ENCODE measurements at places on chromosomes 16 and 17.

- peak; percentile 2 for DNase-seq
These were observed 179.5 kb downstream of the NTN1 start for GRCh38 chr17:9200699-9201359.

DNA sequence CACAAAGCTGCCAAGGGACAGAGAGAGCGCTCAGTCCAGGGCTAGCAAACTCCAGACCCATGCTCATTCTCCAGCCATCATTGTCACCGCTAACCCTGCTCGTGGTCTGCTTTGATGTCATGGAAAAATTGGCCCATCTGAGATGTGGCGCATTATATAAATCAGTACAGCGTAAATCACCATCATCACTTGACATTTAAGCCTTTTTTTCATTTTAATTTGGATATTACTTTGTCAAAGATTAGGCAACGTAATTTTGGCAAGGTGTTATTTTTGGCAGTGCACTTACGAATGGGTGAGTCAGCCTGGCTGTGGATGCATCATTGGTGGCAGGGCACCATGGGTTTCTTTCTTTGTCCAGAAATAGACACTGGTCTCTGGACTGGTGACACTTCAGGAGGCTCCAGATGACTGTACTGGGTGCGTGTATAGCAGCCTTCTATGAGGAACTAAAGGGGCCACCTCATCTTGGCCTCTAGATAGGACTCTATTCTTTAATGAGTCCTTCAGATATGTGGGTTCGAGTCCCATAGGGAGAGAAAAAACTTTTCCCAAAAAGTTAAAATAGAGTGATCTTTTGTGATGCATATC is 166.3 kb downstream of the MSI2 start:
- DNase-seq, result no peak

- no peak for DNase-seq
These were observed 40.6 kb downstream of the ELAC2 start for GRCh38 chr17:12977008-12977751.

- no peak for DNase-seq
These were observed 5.0 kb downstream of the THOC6 start for GRCh38 chr16:3028716-3029319.

GRCh38 chr17:50380369-50381259 is 7.6 kb downstream of the EME1 start:
- no peak for DNase-seq

DNA sequence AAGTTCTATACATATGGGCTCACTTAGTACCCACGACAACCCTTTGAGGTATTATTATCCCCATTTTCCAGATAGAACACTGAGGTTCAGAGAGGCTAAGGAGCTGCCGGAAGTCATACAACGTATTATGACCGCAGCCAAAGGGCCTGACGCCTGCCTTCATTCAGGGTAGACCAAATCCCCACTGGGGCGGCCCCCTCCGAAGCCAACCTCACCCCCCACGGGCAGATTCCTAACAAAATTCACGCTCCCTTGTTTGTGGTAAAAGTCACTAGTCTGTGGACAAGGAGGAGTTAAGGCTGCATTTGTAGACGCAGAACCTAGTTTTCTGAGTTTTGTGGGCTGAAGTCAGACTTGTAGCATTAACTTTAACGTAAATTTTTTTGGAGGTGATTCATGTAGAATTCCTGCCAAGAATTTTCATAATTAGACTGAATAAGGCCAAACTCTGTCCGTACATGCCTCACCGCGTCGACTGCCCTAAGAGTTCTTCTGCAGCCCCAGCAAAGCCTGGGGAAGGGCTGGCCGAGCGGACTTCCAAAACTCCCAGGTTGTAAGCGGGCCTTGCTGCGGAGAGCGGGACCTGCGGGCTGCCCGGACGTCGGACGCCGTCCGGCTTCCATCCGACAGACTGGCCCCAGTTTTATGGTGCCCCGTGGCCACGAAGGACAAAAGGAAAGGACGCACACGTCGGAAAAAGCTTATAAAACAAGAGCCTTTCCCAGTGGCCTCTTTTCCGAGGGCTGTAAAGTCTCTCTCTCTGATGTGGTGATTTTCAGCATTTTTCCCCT is 75.7 kb downstream of the NXN start:
- no peak for DNase-seq

DNA sequence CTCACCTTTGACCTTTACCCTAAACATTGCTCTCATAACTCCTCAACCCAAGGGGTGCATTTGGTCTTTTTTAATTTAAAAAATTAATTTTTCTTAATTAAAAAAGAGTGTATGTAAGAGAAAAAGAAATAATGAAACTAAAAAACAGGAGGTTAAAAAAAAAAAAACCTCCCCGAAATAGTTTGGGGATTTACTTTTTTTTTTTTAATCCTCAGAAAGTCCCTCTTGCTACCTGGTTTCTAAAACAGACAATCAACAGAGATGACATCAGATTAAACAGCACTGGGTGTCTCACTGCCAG is 301.3 kb downstream of the SOX9 start:
- no peak for DNase-seq

DNA sequence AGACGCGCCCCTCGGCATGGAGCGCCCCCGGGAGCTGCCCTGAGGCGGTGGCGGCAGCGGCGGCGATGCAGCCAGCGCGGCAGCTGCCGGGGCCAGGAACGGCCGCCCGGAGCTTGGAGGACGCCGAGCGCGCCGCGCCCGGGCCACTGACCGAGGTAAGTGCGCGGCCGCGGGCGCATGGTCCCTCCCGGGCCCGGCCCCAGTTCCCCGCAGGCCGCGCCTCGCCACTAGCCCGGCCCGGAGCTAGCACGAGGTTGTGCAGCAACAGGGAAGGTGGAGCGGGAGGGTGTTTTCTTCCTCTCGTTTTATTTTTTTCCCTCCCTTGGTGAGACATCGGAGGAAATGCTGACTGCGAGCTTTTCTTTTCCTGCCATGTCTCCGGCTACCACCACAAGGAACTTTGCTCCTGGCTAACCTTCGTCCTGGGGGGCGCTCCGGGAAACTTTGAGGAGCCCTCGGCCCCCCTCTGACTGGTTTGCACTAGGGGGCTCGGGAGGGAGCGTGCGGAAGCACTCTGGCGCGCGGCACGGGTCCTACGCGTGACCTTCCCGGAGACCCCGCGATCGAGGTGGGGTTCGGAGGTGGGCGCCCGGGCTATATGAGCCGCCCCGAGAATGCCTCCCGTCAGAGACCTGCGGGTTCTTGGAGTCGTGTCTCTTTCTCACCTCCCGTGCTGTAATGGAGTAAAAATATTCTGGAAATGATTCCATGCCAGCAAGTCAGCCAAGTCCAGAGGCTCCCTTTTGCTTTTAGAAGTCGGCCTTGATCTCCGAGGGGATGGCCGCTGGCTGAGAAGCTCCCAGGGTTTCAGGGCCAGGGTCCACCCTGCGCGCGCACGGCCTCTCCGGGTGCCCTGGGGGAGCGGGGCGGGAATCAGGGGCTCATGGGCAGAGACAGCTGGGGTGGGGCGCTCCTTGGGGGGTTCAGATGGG is 868 bp downstream of the KCNJ12 start:
- DNase-seq, result no peak

DNA sequence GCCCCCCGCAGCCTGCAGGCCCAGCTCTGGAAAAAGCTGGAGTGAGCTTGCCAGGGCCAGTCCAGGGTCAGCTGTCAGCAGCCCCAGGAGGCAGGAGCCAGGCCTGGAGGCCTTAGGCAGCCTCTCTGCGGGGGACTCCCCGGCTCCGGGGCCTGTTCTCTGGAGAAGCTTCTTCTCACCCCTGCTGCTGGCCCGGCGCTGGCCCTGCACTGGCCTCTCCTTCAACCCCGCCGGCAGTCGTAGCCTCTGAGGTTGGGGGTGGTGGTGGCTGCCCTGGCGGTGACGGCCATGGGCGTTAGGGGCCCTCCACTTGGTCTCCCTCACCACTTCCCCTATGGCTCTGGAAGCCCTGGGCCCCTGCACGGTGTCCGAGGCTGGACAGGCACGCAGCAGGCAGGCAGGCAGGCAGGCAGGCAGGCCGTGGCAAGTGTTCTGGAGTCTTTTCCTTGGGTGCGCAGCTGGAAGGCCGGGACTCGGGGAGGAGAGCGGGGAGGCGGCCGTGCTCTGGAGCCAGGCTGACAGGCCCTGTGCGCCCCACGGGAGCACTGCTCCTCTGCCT is 2.1 kb downstream of the FOXF1 start:
- no peak for DNase-seq

DNA sequence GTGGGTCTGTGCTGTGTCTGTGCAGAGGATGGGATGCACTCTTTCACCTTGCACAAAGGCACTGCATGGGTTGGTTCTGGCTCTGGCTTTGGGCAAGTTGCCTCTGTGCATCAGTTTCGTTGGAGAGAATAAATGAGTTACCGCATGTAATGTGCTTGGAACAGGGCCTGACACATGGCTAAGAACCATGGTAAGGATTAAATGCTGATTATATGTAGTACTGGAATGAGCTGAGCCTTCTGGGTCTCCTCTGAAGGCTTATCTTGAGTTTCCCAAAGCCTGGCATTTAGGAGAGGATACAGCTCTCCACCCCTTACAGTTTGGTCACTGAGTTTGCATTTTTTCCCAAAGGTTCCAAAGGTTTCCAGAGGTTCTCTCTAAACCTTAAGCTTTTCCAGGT is 69.1 kb downstream of the KSR1 start:
- DNase-seq, result no peak

DNA sequence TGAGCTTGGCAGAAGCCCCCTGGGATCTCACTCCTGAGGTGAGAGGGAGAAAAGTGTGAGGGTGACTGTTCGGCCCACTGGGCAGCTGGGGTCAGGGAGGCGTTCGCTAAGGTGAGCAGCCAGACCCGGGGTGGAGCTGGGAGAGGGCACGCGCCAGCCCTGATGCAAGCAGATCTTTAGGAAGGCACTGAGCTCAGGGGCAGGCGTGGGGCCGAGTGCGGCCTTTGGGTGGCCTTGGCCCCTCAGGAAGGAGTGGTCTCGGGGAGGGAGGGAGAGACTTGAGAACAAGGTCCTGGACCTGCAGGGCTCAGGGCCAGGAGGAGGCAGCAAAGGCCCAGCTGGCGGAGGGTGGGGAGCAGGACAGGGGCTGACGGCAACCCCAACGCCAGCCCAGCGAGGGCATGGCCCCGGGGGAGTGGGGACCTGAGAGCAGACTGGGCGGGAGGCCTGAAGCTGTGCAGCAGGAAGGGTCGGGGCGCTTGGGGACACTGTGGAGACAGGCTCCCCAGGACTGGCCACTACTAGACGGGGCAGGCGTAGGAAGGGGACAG is 14.5 kb upstream of the WDR45B start:
- no peak for DNase-seq

DNA sequence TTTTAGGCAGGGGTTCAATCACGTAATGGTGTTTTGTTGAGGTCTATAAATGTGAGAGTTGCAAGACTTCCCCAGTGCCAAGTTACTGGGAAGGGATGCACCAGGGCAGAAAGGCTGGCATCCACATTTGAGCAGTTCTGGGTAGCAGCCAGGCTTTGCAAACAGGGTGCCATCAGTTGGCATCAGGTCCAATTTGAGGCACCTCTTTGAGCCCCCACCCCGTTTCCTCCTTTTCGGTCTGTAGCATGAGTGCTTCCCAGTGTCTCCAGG is 142.6 kb upstream of the CACNG5 start:
- DNase-seq, result no peak

- no peak for DNase-seq
These were observed 84.0 kb upstream of the NOL11 start for GRCh38 chr17:67633751-67634211.

GRCh38 chr16:53651357-53651756 is 52.3 kb downstream of the RPGRIP1L start:
- no peak for DNase-seq

DNA sequence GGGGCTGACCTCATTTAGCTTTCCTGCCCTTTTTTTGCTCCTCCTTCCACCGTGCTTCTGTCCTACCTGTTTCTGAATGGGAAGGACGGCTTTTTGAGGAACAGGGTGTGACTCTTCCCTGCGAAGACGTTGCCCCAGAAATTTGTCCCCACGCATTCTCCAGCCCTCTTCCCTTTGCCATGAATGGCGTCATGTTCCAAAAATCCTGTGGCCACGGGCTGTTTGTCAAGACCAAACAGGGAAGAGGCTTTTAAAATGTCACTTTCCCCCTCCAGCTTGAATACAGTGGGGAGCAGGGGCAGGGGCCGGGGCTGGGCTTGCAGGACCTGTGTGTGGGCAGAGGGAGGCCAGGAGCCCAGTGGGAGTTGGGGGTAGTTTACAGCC is 13.9 kb downstream of the MPRIP start:
- no peak for DNase-seq

DNA sequence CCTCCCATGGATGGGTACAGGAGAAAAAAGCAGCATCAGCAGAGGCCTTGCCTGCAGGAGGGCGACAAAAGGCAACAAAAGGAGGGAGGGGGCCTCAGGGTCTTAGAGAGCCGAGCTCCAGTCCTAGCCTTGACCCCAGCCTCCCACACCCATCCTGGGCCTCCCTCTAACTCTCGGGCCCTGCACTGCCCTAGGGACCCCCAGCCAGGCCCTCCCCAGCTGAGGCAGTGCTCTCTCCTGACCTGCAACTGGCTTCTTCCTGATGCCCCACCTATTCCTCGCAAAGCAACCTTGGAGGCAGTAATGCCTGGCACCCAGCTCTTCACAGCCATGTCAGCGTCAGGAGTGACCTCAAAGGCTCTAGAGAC is 15.2 kb upstream of the SRRM2 start:
- no peak for DNase-seq

DNA sequence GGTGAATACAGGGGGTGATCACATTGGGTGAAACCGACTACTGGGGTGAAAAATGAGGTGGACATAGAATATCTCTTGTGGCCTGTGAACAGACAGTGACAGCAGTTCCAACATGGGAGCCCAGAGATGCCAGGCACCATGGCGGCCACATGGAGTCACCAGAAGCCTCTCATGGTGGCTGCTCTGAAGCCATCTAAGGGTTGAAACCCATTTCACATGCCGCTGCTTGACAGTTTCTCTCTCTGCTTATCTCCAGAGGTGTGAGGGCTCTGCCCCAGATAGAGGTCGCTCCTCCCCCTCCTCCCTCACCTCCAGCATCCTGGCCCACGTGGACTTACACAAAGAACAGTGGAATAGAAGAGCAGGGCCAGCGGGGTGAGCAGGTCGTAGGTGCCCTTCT is 37.9 kb upstream of the PIK3R6 start:
- no peak for DNase-seq

DNA sequence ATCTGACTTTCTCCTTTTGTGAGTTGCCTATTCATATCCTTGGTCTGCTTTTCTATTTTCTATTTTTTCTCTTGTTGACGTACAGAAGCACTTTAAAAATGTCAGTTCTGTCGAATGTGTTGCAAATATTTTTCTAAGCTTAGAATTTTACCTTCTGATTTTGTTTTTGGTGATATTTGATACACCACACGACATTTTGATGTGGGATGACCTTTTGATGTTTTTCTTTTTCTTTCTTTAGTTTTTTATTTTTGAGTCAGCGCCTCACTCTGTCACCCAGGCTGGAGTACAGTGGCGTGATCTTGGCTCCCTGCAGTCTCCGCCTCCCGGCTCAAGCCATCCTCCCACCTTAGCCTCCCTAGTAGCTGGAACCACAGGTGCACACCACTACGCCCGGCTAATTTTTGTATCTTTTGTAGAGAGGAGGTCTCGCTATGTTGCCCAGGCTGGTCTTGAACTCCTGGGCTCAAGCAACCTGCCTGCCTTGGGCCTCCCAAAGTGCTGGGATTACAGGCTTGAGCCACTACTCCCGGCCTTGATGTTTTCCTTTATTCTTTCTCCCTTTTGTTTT is 39.6 kb downstream of the WSB1 start:
- no peak for DNase-seq

Measured in NCI-H524 treated with DMSO at 0.1 percent for 48 hours (cell line).